Stimulated activated CD8-positive, alpha-beta memory T cell treated with anti-CD3 and anti-CD28 coated beads, Interleukin-4, amount 100 ng/mL, for 1 hour (primary cell): ENCODE measurements at places on chromosomes 4 and X.

DNA sequence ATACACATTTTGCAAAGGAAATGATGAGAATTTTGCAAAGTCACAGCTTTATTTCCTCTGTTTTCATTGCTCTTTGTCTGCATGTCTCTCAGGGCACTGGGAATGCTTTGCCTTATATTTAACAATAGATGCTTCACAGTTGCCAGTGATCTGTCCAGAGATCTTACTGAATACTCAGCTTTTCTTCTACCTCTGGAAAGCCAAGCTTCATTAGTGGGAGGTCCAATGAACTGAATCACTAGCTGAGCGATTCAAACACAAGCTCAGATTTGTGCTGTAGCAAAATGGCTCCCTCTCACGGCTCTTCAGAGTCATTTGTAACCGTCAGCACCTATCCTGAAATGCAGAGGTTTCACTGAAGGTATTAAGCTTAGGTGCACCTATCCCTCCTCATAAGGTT, 138.9 kb downstream of the DCLK2 start:
- DNase-seq: no peak

DNA sequence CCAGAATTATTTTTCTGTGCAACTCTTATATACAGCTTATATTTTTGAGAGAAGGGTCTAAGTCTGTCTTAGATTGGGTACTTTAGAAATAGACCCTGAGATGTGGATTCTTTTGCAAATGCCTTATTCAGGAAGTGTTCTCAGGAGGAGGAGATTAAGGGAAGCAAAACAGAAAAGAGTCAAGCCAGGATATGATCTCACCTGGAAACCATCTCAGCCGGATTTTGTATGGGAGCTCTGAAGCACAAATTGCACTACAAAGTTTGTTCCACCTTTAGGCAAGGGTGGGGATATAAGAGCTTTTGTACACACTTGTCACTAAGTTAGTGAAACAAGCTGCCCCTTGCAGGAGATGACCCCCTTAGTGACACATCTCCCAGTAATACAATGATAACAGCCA, 121.2 kb upstream of the GRPR start:
- DNase-seq: no peak

GRCh38 chrX:29071525-29072320, 484.5 kb downstream of the IL1RAPL1 start:
- DNase-seq: no peak

- no peak for DNase-seq
These were observed 264.2 kb upstream of the ETNPPL start for GRCh38 chr4:109027016-109027500.

DNA sequence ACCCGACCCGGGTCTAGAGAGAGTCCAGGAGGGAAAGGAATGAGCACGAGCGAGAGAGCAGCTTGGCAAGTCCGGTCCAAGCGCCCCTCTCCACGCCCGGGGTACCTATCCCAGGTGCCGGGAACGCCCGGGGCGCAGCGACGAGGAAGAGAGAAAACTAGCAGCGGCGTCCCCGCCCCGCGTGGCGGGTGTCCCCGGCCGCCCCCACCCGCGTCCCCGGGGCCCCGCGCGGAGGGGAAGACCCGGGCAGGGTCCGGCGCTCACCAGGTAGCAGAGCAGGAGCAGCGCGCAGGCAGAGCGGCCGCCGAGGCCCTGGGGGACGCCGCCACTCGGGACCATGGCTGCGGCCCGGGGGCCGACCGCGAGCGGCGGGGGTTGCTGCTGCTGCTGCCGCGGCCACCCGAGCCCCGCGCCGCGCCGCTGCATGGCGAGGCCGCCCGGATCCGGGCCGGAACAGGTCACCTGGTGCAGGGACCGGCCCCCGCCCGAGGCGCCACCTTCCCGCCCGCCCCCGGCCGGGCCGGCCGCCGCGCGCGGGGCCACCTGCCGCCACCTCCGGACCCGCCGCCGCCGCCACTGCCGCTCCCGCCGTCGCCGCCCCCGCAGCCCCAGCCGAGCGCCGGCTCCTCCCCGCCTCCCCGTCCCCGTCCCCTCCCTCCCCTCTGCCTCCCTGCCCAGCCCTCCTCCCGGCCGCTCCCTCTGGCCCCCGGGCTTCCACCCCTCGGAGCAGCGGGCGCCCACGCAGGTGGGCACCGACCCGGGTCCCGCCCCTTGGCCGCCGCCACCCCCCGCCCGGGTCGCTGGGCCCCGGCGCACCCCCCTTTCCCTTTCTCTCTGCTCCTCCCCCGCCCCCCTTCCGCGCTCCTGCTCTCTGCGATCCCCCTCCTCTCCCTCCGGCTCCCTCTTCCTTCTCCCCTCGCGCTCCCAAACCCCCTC, at the start of gene SEL1L3:
Gene SEL1L3, minus strand, starts transcription at position 578 of the 936 bp plus-strand sequence. Its CDS starts 152 bp downstream, at position 426.
- DNase-seq: no peak

DNA sequence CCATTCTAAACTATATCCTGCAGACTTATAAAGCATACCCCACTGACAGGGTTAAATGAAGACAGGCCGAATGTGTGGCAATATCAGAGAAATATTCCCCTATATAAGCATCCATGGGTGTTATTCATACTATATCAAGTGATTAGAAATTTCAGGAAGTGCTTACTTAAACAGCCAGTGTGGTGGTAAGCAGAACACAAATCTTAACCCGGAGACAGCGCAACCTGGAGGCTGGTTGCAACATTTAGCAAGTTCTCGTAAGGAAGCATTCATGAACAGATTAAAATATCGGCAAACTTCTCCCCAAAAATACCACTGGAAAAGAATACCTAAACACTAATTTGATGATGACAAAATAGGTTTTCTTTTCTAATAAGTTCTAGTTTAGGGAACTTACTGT, 261.2 kb downstream of the CBLL2 start:
- DNase-seq: no peak

- no peak for DNase-seq
These were observed 6.4 kb downstream of the EDA2R start for GRCh38 chrX:66632473-66632872.

- DNase-seq: no peak
These were observed 154.9 kb upstream of the NUDT6 start for GRCh38 chr4:123077330-123077729.

GRCh38 chr4:37830640-37831039, 4.2 kb downstream of the PGM2 start:
- no peak for DNase-seq

DNA sequence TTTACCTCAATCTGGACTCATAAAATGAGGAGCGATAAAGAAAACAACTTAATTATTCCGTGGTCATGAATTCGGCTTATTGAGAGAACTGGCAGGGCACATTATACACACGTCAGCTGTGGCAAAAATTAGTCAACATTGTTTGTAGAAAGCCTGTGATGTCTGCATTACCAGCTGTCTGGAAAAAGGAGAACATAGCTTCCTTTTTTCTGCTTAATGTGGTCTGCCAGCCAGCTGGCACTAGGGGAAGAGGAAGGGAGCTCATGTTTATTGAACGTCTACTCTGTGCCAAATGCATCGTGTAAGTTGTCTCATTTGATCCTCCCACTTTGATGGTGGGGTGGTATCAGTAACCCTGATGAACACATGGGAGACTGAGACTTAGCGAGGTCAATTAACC, 367.6 kb downstream of the ARHGAP24 start:
- DNase-seq: no peak

GRCh38 chr4:164536814-164537213, 217.1 kb upstream of the SMIM31 start:
- no peak for DNase-seq

- no peak for DNase-seq
These were observed 973.7 kb upstream of the AGA start for GRCh38 chr4:178415925-178416324.

DNA sequence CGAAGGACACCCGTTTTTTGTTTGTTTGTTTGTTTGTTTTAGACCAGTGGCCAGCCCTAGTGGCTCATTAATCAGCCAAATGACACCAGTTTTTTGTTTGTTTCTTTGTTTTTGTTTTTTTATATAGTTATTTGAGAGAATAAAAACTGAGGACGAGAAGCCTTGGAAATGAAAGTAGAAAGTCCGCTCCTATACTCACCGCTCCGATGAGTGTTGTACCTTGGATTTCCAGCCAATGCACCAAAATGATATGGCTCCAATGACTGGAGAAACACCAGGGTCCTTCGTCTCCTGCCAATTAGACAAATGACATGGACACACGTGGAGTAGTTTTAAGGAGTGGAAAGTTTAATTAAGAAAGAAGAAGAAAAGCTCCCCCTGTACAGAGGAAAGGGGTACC, 87.9 kb downstream of the ZXDA start:
- no peak for DNase-seq

GRCh38 chr4:146095091-146095690, 80.3 kb upstream of the LSM6 start:
- no peak for DNase-seq

DNA sequence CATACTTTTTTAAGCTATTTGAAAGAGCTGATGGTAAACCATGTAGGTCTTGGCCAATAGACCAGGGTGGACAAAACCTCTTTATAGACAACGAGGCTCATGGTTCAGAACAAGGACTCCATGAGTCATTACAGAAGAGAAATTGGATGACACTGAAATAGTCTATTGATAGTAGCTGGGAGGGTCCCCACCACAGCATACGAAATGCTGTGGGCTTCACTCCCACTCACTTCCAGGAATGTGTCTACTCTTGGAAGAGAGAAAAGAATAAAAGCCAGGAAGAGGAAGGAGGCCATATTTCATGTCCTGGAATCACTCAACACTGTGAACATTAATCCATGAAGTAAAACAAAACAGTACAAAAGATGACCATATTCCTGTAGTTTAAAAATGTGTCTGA, 82.3 kb upstream of the MXRA5 start:
- DNase-seq: no peak

GRCh38 chr4:85459736-85460135, 15.2 kb upstream of the ARHGAP24 start:
- no peak for DNase-seq

DNA sequence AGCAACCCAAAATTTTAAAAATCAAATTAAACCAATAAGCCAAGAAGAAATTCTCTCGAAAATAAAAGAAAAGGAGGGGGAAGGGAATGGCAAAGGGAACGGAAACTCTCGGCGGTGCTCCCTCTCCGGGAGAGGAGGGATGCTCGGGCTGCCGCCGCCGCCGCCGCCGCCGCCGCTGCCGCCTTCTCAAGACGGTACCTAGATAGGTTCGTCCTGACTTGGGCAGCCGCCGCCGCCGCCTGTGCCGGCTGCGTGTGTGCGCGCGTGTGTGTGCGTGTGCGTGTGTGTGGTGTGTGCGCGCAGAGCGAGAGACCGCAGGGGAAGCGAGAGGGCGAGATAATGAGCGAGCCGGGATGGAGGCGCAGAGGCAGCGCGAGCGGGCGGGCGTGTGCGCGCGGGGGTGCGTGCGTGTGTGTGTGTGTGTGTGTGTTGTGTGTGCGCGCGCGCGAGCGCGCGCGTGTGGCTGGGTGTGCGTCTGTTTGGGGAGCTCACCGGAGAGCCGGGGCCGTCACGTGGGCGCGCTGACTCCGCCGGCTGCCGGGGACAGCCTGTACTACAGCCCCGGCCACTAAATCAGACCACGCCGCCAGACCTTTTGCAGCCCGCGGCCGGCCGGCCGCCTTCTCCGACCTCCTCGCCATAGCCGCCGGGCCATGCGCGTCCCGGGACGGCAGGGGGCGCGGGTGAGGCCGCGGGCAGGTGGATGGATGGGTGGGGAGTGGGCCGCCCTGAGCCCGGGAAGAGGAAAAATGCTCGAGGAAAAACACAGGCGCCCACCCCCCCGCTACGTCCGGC, 111.6 kb downstream of the DHX15 start:
- DNase-seq: no peak

GRCh38 chrX:27915617-27916016, 65.6 kb downstream of the DCAF8L1 start:
- no peak for DNase-seq

- no peak for DNase-seq
These were observed 66.2 kb upstream of the PGRMC2 start for GRCh38 chr4:128353791-128354190.

GRCh38 chr4:59612235-59612634, 1587.9 kb upstream of the ADGRL3 start:
- no peak for DNase-seq

DNA sequence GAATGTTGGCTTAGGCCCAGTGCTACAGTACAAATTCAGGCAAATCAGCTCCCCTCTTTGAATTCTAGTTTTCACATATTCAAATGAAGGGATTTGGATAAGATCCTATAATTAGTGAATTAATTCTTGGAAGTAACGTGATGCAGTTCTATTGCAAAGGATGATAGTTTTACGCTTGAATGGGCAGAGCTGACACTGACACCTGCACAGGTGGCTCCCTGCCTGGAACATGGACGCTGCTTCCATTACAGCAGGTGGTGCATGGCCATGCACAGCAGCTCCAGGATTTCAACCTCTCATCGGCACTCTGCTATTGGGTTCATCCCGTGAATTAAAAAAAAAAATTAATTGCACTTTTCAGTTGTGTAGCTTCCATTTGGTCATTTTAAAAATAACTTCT, 28.4 kb upstream of the RPS6KA6 start:
- no peak for DNase-seq

DNA sequence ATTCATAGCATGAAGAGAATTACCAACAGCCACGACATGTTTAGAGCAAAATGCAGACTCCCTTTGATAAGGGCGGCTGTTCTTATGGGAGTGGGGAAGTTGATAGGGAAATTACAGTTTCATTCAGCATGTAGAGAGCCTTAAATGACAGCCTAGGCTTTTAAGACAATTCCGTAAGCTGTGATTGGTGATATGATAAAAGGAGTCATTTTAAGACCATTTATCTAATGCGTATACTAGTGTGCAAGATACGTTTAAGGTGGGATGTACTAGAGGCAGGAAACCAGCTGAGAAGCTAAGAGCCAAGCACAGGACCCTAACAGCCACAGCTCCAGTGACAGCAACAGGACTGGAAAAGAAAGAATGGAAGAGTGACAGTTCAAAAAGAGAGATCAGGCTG, 102.2 kb upstream of the ZFP42 start:
- DNase-seq: no peak

GRCh38 chrX:2654436-2655340, 36.4 kb upstream of the CD99 start:
- DNase-seq: no peak

GRCh38 chr4:170464614-170465197, 374.9 kb upstream of the AADAT start:
- DNase-seq: no peak

- no peak for DNase-seq
These were observed 27.3 kb upstream of the SCOC start for GRCh38 chr4:140346136-140346535.

GRCh38 chrX:69158166-69158980, 6.9 kb downstream of the PJA1 start:
- DNase-seq: peak; percentile 11

DNA sequence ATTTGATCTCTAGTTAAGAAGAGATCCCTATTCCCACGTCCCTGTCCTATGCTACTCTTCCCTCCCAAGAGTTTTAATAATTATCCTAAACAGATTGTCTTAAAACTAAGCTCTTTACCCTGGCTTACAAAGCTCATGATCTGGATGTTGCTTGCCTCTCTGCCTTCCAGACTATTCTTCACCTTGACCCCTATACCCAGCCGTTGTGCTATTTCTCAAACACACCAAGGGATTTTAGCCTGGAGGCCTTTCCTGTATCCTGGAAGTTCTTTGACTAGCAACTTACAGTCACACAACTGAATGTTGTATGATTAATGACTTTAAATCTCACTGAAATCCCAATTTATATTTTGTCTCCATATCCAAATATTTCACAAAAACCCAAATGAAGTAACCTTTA, 314.9 kb downstream of the ADGRL3 start:
- DNase-seq: no peak
